ENCODE measurements at places on chromosomes 6 and 20.

DNA sequence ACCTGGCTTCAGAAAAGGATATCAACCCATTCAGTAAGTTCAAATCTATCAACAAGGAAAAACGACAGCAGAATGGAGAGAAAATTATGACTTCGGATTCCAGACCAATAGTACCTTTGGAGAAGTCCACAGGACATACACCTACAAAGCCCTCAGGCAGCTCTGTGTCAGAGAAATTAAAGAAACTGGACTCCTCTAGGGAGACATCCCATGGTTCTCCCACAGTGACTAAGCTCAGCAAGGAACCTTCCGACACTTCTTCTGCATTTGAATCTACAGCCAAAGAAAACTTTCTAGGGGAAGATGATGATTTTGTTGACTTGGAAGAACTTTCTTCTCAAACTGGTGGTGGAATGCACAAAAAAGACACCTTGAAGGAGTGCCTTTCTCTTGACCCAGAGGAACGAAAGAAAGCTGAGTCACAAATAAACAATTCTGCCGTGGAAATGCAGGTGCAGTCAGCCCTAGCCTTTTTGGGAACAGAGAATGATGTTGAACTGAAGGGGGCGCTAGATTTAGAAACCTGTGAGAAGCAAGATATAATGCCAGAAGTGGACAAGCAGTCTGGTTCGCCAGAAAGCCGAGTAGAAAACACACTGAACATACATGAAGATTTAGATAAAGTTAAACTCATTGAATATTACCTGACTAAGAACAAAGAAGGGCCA lies 67.4 kb upstream of the HINT3 start:
- DNase-seq: no peak

DNA sequence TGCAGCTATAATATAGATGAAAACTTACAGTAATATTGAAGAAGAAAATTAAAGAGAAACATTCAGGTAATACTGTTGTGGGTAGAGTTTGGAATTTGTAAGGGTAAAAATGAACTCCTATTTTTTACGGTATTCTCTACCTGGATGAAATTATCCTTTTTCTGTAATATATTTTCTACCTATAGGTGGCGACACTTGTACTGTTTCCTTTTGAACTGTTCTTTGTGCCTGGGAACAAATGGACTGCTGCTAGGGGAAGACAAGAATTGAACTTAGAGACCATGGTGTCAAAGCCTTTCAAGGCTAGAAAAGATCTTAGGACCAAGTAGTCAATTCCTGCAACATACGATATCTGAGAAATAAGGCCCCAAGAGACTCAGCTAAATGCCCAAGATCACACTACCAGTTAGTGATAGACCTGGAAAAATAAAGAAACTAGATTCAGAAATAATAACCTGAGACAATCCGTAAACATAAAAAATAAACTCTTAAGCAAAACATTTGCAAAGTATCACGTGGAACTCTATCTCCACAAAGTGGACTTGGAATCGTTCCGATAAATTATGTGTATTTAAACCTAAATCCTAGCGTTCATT lies 383.8 kb downstream of the TFAP2A start:
- DNase-seq: peak; percentile 17

DNA sequence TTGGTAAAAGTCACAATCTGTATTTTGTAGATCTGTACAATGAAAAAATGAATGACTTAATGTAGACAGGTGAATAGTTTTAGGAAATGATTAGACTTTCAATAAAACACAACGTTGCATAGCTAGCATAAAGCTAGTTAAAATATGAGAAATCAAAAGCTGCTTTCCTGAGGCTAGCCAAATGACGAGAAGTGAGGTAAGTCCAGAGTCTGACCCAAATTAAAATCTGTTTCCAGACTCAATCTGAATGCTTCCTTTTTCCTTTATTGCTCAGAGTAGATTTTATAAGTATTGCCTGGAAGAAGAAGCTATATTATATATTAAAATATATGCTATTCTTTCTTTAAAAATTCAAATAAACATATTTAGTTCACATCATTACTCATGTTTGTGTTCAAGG lies 615.4 kb downstream of the CD109 start:
- DNase-seq: no peak

- DNase-seq: peak; percentile 66
Measured at GRCh38 chr6:5672581-5673011, 334.1 kb downstream of the NRN1 start.

GRCh38 chr6:7126754-7127153 lies 19.0 kb downstream of the RREB1 start:
- no peak for DNase-seq

- DNase-seq: no peak
Measured at GRCh38 chr6:139778106-139778505, 403.7 kb upstream of the CITED2 start.

- peak; percentile 29 for DNase-seq
Measured at GRCh38 chr6:20706238-20706938, 172.1 kb downstream of the CDKAL1 start.

DNA sequence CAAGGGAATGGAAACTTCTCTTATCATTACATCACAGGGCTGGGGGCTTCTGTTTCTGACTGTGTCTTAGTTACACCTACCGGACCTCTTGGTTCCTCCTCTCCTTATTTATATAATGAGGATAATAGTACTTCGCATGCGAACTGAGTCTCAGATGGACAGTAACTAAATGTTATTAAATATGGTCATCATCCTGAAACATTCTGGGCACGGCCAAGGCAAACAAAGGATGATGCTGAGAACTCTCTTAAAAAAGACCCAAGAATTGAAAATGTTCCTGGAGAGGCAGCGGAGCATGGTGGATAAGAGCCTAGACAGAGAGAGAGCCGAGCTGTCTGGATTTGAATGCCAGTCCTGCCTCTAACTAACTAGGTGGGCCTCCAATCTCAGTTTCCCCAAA lies 119.8 kb upstream of the SASH1 start:
- no peak for DNase-seq

- DNase-seq: no peak
Measured at GRCh38 chr6:14707971-14708465, 537.9 kb upstream of the JARID2 start.

DNA sequence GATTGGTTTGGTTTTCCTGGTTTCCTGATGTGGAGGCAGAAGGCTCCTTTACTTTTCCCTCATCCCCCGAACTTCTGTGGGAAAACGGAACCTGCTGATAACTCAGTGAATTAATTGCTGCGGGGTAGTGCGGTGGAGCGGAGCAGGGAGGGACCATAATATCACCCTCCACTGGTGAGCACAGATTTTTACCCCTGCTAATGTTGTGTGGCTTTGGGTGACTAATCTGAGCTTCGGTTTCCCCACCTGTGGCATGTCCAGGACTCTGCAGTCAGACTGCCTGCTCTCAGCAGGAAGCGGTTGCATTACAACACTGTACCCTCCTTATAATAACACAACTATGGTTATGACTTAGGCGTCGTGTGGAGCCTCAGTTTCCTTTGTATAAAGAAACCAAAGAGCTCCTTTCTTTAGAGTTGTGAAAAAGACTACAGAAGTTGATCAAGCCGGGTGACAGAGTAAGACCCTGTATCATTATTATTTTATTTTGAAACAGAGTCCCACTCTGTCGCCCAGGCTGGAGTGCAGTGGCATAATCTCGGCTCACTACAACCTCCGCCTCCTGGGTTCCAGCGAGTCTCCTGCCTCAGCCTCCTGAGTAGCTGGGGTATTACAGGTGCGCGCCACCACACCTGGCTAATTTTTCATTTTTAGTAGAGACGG lies 2.2 kb upstream of the ID1 start:
- DNase-seq: peak; percentile 99

DNA sequence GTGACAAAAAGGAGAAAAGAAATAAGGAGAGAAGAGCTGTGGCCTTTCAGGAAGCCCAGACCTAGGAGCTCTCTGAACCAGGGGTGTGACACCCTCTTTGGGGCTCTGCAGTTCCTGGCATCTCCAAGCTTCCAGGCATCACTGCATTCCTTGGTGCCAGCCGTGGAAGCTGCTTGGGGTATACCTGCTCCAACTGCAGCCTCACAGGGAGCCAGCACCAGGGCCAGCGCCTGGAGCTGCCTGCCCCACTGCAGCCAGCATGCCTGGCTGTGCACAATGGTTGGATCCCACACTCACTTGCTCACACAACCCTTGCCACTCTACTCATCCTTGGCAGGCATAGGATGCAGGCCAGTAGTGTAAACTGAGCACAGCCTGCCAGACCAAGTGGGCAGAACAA lies 242.1 kb upstream of the GJE1 start:
- no peak for DNase-seq

DNA sequence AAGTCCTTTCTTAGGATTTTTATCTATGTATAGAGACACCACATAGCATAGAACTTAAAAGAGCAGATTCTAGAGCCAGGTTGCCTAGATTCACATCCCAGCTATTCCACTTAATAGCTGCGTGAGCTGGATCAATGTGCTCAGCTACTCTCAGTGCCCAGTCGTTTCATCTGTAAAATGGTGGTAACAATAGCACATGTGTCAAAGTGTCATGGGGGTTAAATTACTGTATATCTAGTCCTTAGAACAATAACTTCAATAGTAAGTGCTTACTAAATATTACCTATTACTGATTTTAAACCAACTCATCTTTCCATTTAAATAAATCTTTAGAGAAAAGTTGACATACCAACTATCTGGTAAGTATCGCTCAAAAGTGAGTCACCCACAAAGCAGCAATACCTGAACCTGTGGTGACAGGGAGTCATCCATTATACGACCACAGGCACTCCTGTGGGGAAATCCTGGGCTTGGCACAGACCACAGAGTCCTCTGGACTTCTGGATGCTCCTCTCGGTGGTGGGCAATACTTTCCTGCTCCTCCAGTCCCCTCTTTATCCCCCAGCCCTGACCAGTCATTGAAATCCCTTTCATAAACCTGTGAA lies 154.8 kb downstream of the PDSS2 start:
- peak; percentile 56 for DNase-seq

- no peak for DNase-seq
Measured at GRCh38 chr6:11692451-11693376, 85.9 kb downstream of the ADTRP start.

- no peak for DNase-seq
Measured at GRCh38 chr6:40520678-40521077, 66.5 kb downstream of the LRFN2 start.

GRCh38 chr6:99219788-99220187 lies 129.7 kb downstream of the FAXC start:
- DNase-seq: no peak

- peak; percentile 57 for DNase-seq
Measured at GRCh38 chr6:107716688-107717089, 107.4 kb downstream of the SCML4 start.

GRCh38 chr6:150979826-150980350 lies 114.4 kb downstream of the MTHFD1L start:
- DNase-seq: no peak

GRCh38 chr6:75495011-75495410 lies 1.4 kb upstream of the FILIP1 start:
- DNase-seq: no peak

DNA sequence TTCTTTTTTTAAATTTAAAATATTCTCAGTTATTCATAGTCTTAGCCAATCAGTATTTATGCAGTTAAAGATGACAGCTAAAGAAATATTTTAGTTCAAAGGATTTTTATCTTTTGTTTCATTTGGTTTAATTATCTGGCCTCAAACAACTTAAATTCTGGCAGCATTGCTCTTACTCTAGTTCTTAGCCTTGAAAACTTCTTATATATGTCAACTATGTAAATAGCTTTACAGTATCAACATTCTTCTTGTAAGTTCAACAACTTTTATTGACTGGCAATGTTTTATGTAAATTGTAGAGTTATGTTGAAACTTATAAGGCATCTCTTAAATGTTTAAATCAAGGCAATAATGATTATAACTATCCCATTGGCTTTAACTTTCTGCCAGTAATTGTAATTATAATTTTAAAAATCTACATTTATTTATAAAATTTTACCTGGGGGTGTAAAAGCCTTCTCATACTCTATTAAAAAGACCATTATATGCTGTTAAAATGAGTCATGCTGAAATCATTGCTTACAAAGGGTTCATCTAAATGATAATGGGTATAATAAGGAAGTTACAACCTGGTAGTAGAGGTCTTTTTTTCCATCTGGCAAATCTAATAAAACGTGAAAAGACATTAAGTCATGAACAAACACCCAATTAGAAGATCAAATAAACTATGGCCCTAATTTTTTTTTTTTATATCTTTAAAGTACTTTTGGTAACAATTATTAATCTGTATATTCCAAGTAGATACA lies 45.8 kb upstream of the FAM184A start:
- no peak for DNase-seq

DNA sequence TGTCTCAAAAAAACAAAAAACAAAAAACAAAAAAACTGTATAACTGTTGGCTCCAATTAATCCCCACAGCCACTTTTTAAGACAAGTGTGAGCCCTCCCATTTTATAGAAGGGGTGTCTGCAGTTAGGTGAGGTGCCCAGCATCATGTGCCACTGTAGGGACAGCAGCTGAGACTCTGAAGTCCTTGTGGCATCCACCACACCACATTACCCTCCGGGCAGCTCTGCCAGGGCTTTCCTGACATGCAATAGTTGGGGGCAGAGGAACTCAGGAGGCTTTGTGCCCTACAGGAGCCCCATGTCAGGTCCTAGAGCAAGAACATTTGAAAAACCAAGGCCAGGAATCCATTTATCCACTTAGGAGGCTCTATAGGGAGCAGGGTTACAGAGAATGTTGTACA lies 17.3 kb downstream of the PKIG start:
- no peak for DNase-seq

DNA sequence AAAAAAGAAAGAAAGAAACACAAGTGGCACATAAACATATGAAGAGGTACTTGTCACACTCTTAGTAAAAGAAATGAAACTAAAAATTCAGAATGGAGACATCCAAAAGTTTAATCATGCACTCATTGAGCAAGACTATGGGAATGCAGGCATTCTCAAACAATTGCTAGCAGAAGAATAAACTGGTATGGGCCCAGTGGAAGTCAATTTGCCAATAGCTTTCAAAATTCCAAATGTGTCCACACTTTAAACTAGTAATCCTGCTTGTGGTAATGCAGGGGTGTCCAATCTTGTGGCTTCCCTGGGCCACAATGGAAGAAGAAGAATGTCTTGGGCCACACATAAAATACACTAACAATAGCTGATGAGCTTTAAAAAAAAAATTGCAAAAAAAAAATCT lies 97.4 kb downstream of the EPB41L2 start:
- no peak for DNase-seq

- DNase-seq: peak; percentile 48
Measured at GRCh38 chr6:144131248-144131709, 19.0 kb upstream of the STX11 start.

GRCh38 chr6:154448448-154449096 lies 61.9 kb downstream of the CNKSR3 start:
- no peak for DNase-seq

DNA sequence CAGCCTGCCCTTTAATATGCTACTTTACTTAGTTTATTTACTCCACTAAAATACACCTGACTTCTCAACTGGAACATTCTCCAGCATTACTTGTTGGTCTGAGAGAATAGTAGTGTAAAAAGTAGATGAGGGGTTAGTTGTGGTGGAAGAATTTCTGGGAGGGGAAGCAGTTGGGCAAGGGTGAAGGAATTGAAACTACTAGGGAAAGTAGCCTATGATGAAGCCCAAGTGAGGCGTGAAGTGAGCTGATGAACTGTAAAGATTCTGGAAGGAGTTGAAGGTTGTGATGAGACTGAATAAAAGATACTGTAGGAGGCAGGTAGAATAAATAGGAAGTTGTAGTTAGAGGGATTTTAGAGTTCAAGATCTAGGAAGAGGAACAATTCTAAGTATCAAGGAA lies 72.5 kb downstream of the ITCH start:
- no peak for DNase-seq

- DNase-seq: no peak
Measured at GRCh38 chr6:142185641-142186040, 38.6 kb downstream of the VTA1 start.
